Osteocyte (in vitro differentiated cells): ENCODE measurements at places on chromosomes 7 and 10.
A peak's percentile ranks its signal among the peaks of the same experiment; 100 is the strongest.

DNA sequence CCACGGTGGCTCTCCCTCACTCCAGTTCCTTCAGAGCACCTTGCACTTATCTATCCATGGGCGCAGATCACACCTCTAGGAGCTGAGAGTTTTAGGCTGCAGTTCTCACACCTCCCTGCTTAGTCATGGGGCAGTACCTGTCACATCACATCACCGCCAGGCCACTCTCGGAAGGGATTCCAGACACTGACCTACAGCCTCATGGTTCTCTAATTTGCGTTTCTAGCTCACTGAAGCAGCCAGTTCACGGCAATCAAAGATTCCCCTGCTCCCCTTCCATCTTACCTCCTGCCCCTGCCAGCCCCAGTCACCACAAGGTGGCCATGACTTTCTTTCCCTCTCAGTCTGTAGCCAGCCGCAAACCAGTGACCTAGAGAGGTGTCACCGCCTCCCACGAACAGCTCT lies 34.2 kb downstream of the ADRB1 start:
- DNase-seq, result no peak

DNA sequence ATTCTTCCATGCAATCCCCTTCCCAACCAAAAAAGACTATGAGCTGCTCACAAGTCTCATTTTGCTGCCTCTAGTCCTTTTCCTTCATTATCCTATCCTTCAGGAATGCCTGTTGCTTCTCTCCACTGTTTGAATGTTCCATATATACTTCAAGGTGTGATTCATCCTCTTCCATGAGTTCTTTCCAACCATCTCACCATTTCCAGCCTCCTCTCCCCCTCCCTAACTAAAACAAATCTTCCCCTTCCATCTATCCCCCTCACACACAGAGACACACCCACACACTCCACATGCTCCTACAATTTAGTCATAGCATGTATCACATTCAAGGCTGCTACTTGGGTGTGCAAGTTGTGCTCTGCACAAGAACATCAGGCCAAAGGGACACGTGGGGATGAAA lies 254.3 kb downstream of the DYNC1I1 start:
- DNase-seq, result no peak

DNA sequence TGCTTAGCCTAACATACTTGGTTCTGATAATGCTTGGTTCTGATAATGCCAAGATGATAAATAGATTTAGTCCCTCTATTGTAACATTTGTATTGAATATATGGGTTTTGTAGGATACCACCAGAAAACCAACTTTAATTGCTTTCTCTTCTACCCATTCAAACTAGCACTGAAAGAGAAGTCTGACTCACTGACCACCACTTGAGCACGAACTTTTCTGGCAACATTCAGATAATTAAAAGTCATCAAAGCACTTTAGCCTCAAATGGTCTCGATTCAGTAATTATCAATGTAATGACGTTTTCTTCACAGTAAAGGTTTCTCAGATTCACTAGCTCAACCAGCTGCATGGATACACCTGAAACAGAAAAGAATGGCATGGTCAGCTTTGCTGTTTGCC lies 63.0 kb downstream of the HDAC9 start:
- DNase-seq, result no peak

GRCh38 chr7:4886671-4887070 lies 3.2 kb upstream of the RADIL start:
- DNase-seq, result no peak

- peak; percentile 81 for DNase-seq
These were observed 1.5 kb downstream of the CTBP2 start for GRCh38 chr10:125158601-125159485.

- DNase-seq, result no peak
These were observed 47.3 kb downstream of the AVL9 start for GRCh38 chr7:32542595-32542994.
